ENCODE measurements at places on chromosomes 11 and 22.

GRCh38 chr11:108538022-108538424 lies 39.8 kb upstream of the POGLUT3 start:
- DNase-seq = no peak

GRCh38 chr11:3121931-3122774 lies 43.0 kb downstream of the OSBPL5 start:
- DNase-seq = no peak

GRCh38 chr11:10984250-10984649 lies 126.4 kb upstream of the ZBED5 start:
- DNase-seq = no peak

DNA sequence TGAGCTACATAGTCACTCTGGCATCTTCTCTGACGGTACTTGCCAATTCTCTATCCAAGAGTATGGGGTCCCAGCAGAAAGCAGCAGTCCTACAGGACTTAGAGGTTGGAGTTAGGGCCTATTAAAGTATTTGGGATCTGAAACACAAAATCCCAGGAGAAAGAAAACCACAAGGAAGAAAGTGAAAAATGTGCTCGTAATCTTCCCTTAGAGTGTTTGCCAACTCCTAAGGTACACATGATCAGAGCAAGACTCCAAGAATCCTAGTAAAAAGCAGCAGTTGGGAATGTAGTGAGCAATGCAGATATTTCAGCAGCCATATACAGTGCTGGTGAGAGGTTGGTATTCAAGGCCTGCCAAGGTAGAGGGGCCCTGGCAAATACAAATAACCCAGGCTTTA lies 71.6 kb downstream of the EXT2 start:
- DNase-seq = no peak

- DNase-seq = no peak
These were observed 2.1 kb downstream of the APOBEC3B start for GRCh38 chr22:38984224-38984623.

GRCh38 chr11:115180272-115180671 lies 323.9 kb downstream of the CADM1 start:
- DNase-seq = no peak

DNA sequence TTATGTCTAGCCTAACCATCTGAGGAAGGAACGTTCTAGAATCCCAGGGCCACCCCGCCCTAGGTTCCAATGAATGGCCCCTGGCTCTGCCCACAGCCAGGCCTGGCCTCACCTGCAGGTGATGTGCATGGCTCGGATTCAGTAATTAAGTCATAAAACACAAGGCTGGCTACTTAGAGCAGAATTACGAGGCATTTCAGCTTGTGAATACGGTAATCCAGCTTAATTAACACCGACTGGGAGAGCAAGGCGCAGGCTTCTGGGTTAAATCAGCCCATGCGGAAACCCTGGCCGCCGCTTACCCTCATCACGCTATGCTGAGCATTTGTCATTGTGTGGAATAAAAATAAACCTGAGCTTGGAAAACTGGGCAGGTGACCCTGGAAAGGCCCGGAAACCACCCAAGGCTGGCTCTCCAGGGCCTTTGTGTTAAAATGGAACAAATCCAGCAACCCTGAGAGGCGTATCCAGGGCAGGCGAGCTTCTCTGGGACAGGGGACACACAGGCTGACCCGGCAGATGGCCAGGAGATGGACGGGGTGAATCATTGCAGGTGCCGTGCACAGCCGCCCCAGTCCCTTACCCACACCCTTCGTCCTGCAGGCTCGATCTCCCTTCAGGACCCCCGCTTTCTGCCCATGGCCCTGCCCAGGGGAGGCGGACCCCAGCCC lies 220.2 kb downstream of the CTTN start:
- no peak for DNase-seq

DNA sequence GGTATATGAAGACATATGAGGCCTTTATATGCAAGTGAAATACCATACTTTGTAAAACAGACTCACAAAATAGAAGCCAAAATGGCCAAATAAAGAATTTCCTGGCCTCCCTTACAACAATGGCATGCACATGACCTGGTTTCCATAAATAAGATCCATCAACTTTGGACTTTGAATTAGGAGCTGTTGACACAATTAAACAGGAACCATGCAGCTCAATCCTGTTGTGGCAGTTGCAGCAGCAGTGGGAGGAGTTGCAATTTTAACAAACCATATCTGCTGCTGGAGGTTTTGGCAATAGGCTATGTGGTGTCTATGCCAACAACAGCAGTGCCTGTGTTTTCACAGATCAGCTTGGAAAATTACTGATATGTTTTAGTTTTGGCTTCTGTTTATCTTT lies 818.6 kb downstream of the FAM181B start:
- no peak for DNase-seq

DNA sequence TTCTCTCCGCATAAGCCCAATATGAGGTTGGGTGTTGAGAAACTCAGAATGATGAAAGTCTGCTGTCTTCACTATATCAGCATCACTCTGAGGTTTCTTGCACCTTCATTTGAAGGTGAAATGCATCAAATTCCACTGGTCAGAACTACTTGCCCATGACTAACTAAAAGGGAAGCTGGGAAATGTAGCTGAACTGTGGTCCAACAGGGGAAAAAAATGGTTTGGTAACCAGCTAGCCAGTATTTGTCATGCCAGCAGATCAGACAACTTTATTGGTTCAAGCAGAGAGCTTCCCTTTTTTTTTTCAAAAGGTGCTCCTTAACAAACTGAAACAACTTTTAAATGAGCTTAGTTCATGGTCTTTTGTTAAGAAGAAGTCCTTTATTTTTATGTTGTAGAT lies 14.2 kb upstream of the PIK3C2A start:
- no peak for DNase-seq

GRCh38 chr11:86987679-86988078 lies 32.5 kb upstream of the FZD4 start:
- no peak for DNase-seq

GRCh38 chr22:38056969-38057891 lies at the start of gene PICK1:
Gene PICK1, plus strand, starts transcription at chr22:38057404. Its CDS starts 406 bp downstream, at chr22:38057810.
- peak; percentile 94 for DNase-seq

DNA sequence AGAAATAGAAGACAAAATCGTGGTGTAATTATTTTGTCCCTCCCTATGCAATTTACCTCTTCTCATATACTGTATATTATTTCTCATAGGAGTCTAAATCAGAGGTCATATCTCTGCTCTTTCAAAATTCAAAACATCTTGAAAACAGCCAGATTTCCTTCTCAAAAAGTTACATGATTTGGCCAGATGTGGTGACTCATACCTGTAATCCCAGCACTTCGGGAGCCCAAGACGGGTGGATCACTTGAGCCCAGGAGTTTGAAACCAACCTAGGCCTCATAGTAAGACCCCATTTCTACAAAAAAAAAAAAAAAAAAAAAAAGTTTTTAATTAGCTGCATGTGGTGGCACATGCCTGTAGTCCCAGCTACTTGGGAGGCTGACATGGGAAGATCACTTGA lies 29.0 kb upstream of the DNAJB7 start:
- no peak for DNase-seq

DNA sequence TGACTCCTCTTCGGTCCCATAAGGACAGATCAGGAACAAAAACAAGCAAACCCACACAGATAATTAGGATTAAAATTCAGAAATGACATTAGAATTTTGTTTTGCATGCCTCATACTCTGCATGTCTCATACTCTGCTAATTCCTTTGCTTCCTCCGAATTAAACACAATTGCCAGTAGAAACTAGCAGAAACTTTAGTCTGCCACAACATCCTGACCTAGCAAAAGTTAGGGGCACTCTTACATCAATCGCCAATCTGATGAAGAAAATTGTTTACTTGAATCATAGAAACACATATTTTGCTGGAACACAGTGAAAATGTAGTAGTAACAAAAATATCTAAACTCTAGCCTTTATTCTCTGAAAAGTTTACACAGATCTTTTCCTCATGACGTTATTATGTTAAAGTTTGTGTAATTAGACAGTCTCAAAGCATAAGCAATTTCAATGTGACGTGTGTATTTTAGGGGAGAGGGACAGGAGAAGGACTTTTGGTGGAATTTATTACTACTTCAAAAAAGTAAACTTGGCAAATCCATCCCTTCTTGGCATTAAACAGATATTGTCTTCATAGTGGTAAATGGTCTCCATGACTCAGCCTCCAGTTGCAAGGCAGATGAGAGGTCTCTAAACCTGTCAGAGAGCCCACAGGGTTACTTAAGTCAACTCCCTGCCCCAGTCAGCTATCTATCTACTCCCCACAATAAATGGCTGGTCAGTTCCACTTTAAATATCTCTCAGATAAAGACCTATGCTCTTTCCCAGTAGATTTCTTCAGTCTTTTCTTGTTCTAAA lies 249.8 kb upstream of the UBASH3B start:
- DNase-seq = no peak

DNA sequence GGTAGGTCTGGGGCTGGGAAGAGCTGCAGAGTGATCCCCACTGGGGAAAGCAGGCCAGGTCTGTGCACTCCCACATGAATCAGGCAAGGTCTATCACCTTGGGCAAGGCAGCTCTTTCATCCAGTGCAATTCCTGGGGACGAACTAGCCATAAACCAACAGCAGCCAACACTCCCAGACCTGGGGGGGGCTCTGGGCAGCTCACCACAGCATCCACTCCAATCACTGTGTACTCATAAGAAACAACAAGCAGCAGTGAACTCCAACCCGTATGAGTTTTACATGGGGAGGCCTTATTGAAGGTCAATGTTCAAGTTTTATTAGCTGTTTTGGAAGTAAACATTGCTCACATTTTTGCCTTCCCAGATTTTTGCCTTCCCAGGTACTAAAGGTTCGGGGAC lies 157.4 kb upstream of the NAV2 start:
- DNase-seq = no peak

DNA sequence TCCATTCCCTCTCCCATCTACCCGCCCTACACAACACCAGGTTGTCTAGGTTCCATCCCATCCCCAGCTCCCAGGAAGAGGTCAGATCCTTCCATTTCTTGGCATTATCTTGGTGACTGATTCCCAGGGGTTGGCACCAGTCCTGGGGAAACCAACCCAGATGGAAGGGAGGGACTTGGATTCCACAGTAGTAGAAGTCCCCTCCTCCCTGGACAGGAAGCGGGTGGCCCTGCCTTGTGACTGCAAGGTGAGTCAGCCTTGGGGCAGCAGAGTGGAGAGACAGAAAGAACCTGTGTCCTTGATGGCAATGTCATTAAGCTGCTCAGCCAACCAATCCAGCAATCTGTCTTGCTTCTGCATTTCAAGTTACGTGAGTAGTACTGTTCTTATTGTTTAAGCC lies 26.5 kb downstream of the SYT13 start:
- no peak for DNase-seq
